ENCODE measurements at places on chromosomes 4 and X.

DNA sequence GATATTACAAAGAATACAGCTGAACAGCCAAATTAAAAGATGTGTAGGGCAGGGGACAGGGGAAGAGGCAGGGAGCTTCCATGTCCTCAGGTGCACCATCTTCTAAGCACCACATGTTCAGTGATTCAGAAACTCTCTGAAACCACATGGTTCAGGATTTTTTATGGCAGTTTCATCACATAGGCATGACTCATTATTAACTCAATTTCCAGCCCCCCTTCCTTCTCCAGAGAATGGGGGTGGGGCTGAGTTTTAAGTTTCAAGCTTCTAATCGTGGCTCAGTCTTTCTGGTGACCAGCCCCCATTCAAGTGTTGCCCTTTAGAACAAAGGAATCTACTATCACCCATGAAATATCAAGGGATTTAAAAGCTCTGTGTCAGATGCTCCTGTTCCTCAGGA is 317.8 kb upstream of the GALNT7 start:
- no peak for DNase-seq

GRCh38 chr4:128363966-128364365 is 76.4 kb upstream of the PGRMC2 start:
- DNase-seq: no peak

GRCh38 chrX:152028579-152028978 is 54.1 kb upstream of the GABRE start:
- DNase-seq: no peak

GRCh38 chr4:53548662-53549061 is 42.6 kb downstream of the LNX1 start:
- no peak for DNase-seq

- DNase-seq: no peak
Measured at GRCh38 chrX:13703589-13703988, 14.7 kb downstream of the RAB9A start.

- DNase-seq: no peak
Measured at GRCh38 chrX:653306-653705, 22.7 kb downstream of the SHOX start.

GRCh38 chr4:27742816-27743215 is 882.2 kb downstream of the STIM2 start:
- no peak for DNase-seq

DNA sequence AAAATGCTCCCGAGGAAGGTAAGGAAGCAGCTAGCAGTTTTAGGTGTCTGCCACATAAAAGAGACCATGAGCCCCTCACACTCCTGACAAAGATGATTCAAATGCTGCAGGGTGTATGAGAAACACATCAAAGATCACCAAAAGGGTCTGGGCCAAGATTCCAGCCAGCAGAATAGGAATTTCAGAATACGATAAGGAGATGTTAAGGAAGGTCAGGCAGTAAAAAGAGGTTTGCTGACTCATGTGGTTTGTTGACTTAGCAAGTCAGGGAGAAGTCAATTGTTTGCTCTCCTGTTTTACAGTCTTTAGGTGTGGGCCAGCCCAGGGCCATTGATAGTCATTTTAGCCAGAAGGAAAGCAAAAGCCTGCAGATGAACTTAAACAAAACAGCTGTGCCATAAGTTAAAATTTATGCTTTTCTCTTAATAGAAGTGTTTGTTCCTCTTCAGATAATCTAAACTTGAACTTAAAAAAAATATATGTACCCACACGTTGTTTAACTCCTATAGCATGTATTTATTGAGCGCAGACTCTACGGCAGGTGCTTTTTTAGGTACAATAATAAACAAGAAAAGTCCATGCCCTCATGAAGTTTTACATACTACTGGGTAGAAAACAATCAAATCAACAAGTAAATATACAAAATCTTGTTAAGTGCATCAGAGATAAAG is 115.6 kb downstream of the CAMK2D start:
- DNase-seq: peak; percentile 8

DNA sequence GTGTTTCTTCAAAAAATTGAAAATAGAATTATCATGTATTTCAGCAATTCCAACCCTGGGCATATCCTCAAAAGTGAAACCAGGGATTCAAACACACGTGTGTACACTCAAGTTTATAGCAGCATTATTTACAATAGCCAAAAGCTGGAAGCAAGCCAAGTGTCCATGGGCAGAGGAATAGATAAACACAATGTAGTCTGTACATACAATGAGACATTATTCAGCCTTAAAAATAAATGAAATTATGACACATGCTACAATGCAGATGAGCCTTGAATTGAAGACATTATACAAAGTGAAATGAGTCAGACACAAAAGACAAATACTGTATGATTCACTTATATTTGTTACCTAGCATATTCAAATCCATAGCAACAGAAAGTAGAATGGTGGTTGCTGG is 853.4 kb downstream of the STIM2 start:
- DNase-seq: peak; percentile 4

GRCh38 chr4:104938624-104939023 is 208.1 kb upstream of the TET2 start:
- no peak for DNase-seq

- DNase-seq: no peak
Measured at GRCh38 chr4:165864271-165864670, 8.8 kb upstream of the TLL1 start.

DNA sequence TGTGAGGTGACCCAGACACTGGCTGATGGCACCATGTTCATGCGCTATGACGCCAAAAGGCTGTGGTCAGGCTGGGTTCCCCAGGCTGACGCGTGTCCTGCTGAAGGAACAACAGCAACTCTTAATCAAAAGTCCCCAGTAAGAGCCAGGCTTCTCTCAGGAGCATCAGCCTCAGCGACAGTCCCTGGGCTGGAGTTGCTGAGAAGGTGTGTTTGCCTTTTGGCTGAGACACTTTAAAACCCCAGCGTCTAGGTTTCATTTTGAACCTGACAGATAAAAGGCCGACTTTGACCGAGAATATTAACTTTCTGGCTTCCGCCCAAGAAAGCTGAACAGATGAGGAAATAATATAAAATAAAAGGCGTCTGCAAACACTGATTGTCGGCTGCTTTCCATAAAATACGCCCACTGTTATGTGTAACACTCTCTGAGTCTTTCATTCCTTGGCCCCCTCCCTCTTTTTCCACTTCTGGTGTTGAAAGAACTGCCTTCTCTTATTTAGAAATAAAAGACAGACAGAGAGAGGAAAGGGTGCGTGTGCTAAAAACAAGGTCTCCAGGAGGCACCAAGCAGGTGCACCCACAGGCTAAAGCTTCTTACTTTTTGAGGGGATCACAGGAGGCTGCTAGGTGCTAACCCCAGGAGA is 373.6 kb downstream of the MID1IP1 start:
- DNase-seq: peak; percentile 68

DNA sequence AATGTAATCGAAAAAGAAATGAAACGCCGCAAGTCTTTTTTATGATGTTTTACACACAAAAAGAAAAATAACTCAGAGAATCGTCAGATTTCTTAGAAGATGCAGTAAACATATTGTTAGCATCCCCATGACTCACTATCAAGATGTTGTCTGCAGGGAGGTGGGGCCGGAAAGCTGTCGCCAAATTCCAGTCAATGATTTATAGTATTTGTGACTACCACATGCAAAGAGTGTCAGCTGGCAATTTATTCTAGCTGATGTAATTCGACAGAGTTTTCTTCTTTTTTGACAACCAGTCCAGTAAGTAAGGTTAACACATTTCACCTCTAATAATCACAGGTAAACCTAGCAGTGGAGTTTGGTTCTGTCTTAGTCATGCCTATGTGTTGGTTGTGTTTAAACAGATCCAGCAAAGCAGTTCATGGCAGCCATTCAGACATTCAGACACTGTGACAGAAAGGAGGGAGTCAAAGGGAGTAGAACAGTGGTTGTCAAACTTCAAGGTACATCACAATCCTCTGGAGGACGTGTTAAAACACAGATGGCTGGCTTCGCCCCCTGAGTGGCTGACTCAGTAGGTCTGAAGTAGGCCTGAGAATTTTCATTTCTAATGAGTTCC is 19.8 kb upstream of the PPP1R2C start:
- DNase-seq: no peak

GRCh38 chr4:183666088-183666487 is 7.0 kb downstream of the TRAPPC11 start:
- no peak for DNase-seq

DNA sequence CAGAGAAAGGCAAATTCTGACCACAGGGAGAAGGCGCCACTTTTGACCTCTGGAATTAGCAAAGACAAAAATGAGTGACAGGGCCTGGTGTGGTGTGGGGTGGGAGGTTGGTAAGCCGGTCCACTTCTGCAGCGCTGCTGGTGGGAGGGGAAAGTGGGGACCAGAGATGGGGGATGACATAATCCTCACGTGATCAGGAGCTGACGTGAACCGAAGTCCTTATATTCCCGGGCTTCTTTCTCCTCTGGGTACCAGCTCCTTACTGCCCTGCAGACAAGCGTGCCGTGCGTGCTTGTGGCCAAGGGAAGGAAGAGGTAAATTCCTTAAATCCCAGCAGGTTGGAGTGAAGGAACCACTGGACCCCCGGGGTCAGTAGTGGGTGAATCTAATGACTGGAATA is at the start of gene TCEAL7:
TCEAL7 (plus strand) TSS at position 249 of the 400 bp plus-strand sequence. CDS start 1,165 bp downstream, outside the sequence.
- no peak for DNase-seq

DNA sequence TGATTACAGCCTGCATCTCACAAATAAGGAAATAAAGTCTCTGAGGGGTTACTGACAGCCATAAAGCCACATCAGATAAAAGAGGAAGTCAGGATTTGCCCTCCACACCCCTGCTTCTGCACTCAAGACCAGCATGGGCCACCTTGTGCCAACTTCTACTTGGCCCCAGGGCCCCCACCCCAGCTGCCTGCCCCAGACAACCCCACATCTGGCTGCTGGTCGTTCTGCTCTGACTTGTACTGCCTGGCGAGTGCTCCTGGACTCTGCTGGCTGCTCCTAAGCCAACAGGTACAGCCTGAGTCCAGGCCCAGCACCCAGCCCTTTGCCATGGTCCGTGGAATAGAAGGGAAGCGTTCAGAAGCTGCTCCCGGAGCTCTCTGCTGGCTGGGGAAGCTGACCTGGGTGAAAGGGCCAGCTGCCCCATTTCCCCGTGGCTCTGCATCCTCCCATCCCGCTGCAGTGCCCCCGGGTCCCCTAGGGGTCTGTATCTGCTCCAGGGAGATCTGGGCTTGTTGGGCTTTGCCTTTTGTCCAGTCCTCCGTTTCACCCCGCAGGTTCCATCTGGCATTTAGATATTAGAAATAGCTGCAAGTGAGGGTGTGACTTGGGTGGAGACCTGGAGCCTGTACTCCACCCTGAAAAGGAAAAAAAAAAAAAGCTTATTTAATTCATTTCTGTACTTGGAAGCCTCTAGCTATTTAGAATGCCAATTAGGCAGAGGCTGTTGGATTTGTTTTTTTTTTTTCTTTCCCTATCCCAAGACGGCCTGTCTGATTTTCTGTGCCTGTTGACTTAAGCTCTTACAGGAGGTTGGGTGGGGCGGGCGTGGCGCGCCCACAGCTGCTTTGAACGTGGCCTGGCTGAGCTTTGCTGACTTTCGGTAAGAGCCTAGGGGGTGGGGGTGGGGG is 194.7 kb downstream of the PTTG2 start:
- DNase-seq: no peak

DNA sequence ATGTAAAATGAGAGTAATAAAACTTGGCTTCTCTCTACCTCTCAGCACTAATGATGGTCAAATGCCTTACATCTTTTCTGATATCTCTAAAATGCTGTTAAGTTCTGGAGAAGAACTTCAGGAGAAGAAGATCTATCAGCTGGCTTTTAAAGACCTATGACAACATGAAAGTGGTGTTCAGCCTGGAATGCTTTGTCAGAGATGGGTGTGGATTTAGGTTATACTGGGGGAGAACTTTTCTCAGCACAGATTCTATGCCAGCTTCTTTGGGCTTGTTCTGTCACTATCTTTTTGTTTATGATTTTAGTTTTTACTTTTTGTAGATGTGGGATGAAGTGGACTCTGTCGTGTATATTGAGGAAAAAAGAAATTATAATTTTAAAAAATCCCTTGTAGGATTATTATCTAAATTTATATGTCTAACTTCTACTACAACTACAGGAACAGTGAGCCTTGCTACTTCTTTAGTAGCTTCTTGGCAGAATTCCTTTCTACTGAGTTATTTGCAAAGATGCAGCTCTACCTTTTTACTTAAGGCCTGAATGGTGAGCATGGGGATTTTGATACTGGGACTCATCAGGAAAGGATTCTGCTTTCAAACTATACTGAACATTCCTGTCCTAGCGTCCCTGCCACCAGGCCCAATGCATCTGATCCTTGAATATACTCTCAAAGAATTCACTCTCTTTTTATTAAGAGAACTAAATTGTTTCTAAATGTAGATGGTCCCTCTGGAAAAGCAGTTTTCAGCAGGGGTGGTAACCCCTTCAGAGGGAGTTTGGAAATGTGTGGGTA is 19.6 kb downstream of the CYP2U1 start:
- DNase-seq: no peak

GRCh38 chrX:51332188-51332942 is at the start of gene NUDT10:
TSS of gene NUDT10 (plus strand) at chrX:51332822. CDS start at chrX:51332966, 144 bp downstream.
- peak; percentile 10 for DNase-seq

GRCh38 chr4:168509786-168510185 is 12.9 kb downstream of the PALLD start:
- no peak for DNase-seq

- DNase-seq: no peak
Measured at GRCh38 chr4:118872181-118872580, 16.5 kb upstream of the SYNPO2 start.

DNA sequence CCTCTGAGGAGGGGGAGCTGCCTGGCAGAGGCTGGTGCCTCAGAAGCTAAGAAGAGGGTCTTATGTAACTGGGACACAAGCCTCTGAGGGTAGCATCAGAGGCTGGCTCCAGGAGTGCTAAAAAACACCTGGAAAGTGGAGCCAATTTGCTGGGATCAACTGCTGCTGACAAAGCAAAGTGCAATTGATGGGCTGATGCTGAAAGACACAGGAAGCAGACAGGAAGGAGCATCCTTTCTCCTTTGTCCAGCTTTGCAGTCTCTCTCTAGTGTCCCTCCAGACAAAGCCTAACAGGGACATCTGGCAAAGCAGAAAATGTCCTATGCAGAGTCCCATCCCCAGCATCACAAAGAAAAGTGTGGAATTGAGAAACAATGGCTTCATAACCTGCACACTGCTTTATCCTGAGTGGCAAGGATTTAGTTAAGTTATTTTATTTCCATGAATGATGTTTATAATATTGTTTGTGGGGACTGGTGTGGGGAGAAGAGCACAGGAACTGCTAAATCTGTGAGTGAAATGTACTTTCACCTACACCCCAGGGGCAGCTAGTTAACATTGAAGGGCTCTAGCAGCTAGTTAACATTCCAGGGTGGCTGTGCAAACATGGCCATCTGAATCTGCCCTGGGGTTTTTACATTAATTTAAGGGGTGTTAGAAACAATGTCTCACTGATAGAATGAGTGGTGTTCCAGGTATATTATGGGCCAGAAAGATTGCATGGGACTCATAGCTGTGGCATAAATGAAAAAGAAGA is 25.6 kb upstream of the MBTPS2 start:
- DNase-seq: no peak

DNA sequence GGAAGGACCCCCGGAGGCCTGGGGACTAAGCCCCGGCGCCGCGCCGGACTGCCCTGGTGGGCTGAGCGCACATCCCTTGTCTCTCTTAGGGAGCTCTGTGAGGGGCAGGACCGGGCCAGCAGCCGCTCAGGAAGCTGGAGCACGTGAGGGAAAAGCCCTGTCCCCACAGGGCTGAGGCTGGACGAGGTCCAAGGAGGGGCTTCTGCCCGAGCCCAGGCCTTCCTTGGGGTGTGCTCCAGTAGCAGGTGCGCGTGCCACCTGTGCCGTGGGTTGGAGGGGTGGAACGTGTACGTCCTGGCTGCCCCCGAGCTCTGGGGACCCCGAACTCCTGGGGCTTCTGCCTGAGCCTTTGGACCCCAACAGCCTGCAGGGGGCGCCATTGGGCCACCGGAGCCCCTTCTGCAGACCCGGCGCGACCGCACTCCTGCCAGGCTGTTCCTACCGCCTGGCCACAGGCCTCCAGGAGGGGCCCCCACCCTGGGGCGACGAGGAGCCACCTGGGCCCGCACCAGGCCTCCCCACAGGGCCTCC is 27.2 kb downstream of the TACC3 start:
- DNase-seq: peak; percentile 63
